ENCODE measurements at places on chromosomes 5 and 9.

DNA sequence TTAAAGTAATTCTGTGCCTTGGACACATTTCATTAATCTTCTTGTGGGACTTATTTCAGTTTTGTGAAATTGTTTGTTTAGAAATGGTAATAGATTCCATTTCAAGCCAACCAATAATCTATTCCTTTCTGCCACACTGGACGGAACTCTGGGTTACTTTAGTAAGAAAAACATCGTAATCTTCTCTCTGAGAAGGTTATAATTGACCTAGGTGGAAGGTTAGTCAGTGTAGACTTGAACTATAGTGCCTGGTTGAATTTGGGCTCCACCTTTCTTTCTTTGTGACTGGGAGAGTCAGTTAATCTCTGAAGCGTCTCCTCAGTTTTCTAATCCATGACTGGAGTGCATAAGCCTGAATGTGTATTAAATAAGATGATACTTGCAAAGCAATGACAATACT lies 89.7 kb upstream of the PRLR start:
- no peak for DNase-seq

DNA sequence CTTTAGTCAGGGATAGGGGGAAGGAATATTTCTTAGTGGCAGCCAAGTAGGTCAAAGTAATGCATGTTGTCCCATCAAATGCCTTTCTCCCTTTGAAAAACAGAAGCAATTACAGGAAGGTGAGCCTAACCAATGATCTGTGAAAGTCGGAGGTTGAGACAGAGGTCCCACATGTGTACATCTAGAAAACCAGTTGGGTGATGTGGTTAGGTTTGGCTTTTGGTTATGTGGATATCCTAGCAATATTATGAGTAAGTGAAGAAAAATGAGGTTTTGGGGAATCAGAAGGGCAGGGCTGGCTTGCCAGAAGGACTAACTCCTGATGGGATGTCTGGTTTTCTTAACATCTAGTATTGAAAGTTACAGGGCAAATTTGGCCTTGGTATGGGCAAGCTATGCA lies 63.4 kb upstream of the PALM2AKAP2 start:
- DNase-seq: peak; percentile 59

- no peak for DNase-seq
Measured at GRCh38 chr9:108812396-108813025, 43.3 kb downstream of the ACTL7B start.

DNA sequence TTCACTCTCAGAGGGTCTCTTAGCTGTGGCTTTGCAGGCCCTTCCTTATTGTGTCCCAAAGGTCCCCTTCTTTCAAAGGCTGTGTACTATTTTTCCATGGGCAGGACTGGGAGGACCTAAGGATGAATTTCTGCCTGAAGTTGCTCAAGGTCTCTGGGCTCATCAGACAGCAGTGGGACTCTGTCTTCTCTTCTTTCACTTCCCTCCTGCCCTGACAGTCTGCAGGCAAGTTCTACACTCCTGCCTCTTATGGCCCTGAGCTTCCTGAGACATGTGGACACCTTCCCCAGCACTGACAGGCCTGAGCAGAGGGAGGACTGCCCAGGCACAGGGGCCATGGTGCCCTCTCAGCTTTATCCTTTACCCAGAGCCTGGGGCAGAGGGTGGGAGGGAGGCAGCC lies 14.8 kb downstream of the ENHO start:
- DNase-seq: no peak

DNA sequence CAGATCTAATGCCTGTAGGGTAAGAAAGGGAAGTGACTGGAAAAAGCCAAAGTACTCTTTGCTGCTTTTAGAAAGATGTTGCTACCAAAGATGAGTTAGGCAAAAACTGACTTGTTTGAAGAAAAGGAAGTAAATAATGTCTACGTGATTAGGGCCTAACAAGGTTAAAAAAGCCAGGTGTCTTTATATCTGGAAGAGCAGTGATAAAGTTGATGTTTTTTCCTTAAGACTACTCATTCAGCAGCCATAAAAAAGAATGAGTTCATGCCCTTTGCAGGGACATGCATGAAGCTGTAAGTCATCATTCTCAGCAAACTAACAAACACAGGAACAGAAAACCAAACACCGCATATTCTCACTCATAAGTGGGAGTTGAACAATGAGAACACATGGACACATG lies 13.5 kb upstream of the AMACR start:
- DNase-seq: no peak

DNA sequence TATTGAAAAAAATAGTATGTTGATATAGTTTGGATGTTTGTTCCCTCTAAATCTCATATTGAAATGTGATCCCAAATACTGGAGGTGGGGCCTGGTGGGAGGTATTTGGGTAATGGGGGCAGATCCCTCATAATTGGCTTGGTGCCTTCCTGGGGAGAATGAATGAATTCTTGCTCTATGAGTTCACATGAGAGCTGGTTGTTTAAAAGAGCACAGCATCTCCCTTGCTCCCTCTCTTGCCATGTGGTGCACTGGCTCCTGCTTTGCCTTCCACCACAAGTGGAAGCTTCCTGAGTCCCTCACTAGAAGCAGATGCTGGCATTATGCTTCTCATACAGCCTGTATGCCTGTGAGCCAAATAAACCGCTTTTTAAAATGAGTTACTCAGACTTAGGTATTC lies 154.8 kb downstream of the ADAMTS6 start:
- DNase-seq: no peak

- DNase-seq: no peak
Measured at GRCh38 chr9:98973576-98973975, 29.9 kb downstream of the COL15A1 start.

Measured in mammary epithelial cell (primary cell).